ENCODE measurements at places on chromosomes 7 and 10.

GRCh38 chr7:86411814-86412213 is 231.9 kb upstream of the GRM3 start:
- DNase-seq = no peak

DNA sequence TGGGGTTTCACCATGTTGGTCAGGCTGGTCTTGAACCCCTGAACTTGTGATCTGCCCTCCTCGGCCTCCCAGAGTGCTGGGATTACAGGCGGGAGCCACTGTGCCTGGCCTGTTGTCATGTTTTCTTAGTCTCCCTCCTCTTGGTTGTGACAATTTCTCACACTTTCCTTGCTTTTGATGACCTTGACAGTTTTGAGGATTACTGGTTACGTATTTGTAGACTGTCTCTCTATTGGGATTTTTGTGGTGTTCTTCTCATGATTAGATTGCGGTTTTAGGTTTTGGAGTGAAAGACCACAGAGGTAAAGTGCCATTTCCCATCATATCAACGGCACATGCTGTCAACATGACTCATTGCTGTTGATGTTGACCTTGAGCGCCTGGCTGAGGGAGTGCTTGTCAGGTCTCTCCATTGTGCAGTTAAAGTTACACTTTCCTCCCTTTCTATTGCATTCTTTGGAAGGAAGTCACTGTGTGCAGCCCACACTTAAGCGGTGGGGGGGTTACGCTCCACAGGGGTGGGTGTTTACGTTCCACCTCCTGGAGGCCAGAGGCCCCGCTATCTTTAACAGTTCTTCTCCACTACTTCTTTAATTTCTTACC is 10.8 kb downstream of the NEURL1 start:
- no peak for DNase-seq

GRCh38 chr7:65477326-65477725 is 103.7 kb downstream of the ZNF92 start:
- peak; percentile 85 for DNase-seq

GRCh38 chr10:76492026-76492425 is 1060.6 kb downstream of the LRMDA start:
- no peak for DNase-seq

DNA sequence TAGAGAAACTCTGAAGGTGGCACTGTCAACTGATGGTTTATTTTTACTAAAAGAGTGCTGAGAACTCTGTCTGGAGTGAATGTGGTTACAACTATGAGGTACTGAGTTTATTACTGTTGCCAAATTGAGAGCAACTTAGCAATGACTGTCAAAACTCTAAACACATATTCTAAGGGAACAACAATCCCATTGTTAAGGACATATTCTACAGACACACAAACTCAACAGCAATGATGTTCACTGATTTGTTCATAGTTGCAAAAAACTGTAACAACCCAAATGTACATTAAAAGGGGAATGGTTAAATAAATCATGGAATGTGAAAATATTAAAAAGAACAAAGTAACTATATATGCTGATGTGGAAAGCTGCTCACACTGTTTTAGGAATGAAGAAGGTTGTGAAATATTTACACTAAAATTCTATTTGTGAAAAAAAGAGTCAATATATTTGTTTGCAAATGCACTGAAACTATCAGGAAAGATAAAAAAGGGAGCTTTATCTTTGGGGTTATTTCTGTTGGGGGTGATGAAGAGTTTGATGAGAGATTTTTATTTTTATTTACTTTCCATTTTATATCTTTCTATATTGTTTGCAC is 12.9 kb downstream of the PON2 start:
- DNase-seq = no peak

- peak; percentile 80 for DNase-seq
Measured at GRCh38 chr7:2978408-2978807, 65.3 kb downstream of the CARD11 start.

GRCh38 chr7:156493942-156494341 is 146.6 kb upstream of the RNF32 start:
- no peak for DNase-seq

DNA sequence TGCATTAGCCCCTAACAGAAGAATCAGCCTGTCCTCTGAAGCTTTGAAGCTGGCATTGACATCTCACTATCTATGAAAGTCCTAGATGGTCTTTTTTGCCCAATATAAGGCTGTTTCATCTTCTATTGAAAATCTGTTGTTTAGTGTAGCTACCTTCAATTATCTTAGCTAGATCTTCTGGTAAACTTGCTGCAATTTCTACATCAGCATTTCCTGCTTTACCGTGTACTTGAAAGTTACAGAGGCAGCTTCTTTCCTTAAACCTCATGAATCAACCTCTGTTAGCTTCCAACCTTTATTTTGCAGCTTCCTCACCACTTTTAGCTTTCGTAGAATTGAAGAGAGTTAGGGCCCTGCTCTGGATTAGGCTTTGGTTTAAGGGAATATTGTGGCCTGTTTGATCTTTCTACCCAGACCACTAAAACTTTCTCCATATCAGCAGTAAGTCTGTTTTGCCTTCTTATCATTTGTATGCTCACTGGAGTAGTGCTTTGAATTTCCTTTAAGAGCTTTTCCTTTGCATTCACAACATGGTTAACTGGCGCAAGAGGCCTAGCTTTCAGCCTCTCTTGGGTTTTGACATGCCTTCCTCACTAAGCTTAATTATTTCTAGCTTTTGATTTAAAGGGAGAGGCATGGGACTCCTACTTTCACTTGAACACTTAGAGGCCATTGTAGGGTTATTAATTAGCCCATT is 32.5 kb downstream of the ARID5B start:
- no peak for DNase-seq

DNA sequence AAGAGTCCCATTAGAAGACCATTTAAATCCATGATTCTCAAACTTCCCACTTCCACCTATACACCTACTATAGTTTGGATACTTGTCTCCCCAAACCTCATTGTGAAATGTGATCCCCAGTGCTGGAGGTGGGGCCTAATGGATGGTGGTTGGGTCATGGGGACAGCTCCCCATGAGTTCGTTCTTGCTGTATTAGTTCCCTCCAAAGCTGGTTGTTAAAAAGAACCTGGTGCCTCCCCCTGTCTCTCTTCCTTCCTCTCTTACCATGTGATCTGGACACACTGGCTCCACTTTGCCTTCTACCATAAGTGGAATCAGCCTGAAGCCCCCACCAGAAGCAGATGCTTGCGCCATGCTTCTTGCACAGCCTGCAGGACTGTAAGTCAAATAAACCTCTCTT is 53.9 kb downstream of the WIPF3 start:
- no peak for DNase-seq

DNA sequence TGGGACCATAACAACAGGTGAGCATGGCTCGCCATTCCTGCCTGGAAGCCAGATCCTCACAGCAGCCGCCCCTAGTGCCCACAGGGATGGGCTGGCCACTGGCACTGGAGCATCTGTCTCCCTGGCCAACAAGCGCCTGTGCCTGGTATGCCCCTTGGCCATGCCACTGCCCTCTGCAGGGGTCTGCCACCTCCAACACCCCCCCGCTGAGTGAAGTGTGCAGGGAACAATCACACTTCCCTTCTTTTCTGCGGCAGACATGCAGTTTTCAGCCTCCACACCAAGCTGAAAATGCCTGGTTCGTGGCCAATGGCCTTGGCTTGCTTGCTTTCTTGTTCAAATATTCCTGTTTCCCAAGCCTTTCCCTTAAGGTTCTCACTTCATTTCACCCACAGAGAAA is 50.7 kb downstream of the HSPA12A start:
- no peak for DNase-seq

DNA sequence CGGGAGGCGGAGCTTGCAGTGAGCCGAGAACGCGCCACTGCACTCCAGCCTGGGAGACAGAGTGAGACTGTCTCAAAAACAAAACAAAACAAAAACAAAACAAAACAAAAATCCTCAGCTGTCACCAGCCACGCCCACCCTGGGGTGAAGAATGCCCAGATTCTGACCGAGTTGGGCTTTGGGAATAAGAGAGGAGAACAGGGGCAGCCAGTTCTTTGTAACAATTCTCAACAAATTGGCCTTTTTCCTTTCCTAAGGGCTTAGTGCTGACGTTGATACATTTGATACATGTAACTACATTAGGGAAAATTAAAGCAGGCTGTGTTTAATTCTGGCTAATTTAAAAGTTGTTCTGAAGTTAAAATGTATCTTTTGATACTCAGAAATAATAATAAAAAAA is 121.0 kb downstream of the EPC1 start:
- DNase-seq = no peak

- no peak for DNase-seq
Measured at GRCh38 chr10:8360365-8360764, 305.9 kb downstream of the GATA3 start.

- DNase-seq = peak; percentile 48
Measured at GRCh38 chr10:56349611-56350010, 11.4 kb downstream of the ZWINT start.

GRCh38 chr10:33178026-33178755 is 156.3 kb downstream of the NRP1 start:
- no peak for DNase-seq

DNA sequence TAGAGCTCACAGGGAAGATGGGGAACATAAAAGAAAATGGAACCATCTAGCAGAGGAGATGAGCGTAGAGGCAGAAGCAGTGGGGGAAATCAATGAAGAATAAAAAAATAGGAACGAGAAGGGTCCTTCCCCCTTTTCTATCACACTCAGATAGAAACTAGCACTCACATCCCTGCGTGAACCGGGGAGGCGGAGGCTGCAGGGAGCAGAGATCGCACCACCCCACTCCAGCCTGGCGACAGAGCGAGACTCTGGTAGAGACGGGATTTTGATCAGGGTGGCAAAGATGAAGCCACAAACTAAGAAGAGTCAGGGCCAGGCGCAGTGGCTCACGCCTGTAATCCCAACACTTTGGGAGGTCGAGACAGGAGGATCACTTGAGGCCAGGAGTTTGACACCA is 64.7 kb upstream of the ECHDC3 start:
- DNase-seq = no peak

GRCh38 chr7:77802557-77803405 is 4.2 kb downstream of the PHTF2 start:
- no peak for DNase-seq

GRCh38 chr10:30625080-30625479 is 4.5 kb downstream of the LYZL2 start:
- no peak for DNase-seq

DNA sequence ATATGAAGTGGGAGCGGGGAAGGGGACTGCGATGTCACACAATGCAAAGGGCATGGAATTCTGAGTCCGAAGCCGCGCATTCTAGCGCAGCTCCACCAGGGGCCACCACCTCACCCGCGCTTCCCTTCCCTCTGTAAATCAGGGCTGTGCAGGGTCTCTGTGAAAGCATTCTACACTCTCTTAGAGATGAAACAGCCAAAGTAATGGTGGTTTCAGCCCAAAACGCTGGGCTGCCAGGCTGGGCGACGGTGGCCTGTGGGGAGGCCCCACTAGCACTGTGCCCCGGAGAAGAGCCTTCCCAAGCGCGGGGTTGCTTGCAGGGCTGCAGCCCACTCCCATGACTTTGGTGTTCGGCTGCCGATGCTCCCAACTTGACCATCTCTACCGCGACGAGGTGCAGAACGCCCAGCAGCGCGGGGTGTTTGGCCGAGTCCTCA is 11.4 kb downstream of the ATG9B start:
- DNase-seq = no peak

GRCh38 chr10:22246680-22247391 is 29.0 kb upstream of the EBLN1 start:
- DNase-seq = peak; percentile 31

DNA sequence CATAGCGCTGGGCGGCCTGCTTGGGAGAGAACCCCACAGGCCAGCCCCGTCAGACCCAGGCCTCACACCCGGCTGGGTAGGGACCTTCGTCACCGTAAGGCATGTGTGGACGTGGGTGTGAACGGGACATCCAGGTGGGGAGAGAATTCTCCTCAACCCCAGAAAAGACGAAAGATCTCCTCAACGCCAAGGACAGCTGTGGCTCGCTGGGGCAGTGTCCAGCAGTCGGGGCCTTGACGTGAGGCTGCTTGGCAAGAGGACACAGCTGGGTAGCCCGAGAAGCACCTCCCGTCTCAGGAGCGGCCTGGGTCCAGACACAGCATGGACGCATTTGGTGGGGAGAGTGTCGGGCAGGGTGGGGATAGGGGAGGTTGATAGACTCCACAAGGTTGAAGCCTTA is 1.2 kb upstream of the SLIT1 start:
- no peak for DNase-seq

DNA sequence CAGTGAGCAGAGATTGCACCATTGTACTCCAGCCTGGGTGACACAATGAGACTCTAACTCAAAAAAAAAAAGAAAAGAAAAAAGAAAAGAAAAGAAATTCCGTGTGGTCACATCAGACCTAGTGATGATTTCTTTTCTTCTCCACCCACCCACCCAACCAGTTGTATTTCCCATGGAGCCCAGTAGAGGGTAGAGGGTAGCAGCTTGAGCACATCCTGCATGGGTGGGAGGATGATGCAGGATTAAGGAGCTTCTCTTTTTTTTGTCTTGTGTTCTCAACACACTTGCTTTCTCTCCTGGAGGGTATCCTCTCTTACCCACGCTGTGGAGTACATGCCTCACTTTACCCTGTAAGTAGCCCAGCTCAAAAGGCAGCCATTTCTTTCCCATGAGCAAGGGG is 118.6 kb upstream of the CARD11 start:
- DNase-seq = peak; percentile 76

DNA sequence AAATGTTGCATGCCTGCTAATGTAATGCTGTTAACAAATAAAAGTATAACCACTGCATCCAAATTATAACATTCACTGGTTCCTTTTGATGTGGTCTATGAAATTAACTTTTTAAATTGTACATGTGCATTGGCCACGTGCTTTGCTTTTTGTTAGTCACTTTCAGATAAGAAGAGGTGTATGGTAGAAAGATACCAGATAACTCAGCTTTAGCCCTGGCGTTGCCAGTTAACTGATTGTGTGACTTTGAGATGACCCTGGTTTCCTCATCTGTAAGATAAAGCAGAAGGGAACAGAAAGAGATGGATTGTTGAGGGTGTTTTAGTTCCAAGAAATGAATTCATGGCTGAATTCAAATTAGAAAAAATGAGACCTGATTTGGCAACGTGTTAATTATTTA is 1.9 kb upstream of the TRDMT1 start:
- no peak for DNase-seq

GRCh38 chr7:110105307-110105706 is 985.6 kb upstream of the LRRN3 start:
- no peak for DNase-seq

GRCh38 chr7:14892961-14893360 is 9.6 kb downstream of the DGKB start:
- DNase-seq = no peak

- DNase-seq = no peak
Measured at GRCh38 chr7:7329326-7329725, 147.0 kb downstream of the C1GALT1 start.

DNA sequence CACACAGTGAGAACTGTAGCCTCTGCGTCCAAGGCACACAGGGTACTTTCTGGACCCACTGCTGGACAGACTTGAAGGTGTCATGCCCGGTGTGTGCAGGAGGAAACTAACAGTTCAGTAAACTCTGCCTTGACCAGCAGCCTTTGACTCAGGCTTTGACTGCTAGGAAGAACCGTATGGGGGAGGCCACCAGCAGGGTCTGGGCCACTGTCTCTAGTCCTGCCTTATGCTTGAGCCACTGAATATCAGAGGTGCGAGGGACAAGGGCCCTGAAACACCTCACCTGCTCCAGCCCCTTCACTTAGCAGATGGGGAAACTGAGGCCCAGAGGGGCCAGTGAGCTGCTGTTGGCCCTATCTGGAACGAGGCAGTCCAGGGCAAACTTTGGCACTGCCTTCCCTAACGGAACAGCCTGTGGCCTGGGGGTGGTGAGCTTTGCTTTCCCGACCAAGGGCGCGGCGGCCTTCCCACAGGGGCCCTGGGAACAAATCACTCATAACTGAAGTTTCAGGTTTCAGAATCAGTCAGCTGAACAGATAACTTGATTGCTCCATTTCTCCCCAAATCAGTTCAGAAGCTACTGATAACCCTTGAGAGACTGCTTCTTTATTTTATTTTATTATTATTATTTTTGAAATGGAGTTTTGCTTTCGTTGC is 130.0 kb downstream of the FAM53B start:
- DNase-seq = no peak
